ENCODE measurements at places on chromosomes 3 and 15.

DNA sequence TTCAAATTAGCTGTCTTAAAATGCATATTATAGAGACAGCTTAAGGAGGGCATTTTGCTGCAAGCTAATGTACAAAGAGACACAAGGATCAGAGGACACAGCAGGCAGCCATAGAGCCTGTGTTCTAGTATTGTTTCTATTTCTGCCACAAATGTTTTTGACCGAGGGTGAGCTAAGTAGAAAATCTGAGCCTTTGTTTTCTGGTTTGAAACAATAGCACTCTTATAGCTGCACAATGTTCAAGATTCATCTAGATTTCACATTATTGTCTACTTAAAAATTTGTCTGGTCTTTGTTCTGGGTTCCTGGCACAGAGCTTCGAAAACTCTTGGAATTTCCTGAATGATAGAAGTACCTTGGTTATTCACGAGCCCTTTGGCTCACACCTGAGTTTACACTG, 40.0 kb upstream of the TUSC7 start:
- DNase-seq, result no peak

DNA sequence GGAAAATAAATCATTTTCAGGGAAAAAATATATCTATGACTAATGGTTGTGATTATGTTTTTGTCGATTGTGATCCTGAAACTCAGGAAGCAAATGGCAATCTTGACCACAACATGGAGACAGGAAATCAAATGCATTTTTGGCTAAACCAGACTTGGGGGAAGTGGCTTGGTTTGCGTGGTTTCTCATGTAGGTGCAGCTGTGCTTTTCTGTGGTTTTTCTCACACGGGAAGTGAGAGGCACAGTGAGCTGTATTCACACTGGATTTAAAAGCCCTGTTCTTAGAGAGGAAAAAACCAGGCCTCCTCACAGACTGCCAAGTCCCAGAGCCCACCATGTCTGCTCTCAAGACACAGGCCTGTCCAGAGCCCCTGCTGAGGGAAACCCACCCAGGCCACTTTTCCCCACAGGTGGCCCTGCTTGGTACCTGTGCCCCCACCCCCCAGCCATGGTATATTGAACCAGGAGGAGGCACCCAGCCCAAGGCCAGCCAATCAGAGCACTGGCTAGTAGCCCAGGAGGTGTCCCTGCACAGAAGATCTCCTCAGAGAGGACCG, 46.1 kb downstream of the BTD start:
- peak; percentile 45 for DNase-seq

- DNase-seq, result no peak
Measured at GRCh38 chr15:39922462-39923092, 2.5 kb upstream of the GPR176 start.

DNA sequence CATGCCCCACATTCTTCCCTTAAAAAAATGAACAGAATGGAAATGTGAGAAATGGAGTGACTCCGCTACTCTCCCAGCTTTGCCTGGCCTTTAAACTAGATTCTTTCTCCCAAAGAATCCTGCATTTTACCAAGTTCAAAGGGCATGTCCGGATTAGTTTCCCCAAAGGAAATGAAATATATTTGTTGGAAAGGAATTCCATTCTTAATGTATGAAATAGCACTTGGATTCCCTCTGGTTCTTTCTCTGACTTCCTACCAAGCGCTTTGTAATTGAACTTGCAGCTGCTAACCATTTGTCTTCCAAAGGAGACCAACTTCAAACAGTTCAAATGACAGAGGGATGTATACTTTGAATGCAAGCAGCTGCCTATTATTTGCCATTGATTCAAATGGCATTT, 18.9 kb downstream of the MAP2K1 start:
- no peak for DNase-seq

GRCh38 chr15:89393056-89393455, 58.4 kb upstream of the POLG start:
- no peak for DNase-seq

DNA sequence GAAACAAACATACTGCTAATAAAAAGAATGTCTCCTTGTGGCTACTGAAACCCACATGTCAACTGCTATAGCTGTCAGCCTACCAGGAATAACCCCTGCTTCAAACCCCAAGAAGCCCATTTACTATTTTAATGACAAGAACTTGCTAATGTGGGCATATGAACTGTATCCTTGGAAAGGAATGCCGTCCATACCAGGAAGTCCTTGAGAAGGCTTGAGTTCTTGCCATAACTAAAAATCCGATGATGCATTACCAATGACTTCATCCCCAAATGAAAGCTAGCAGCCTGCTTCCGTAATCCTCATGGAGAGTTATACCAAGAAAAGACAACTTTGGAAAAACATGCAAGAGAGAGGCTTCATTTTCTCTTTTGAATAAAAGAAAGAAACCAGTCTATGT, 34.8 kb downstream of the MINDY4B start:
- DNase-seq, result peak; percentile 21

GRCh38 chr3:181081930-181082329, 92.4 kb upstream of the DNAJC19 start:
- DNase-seq, result no peak

DNA sequence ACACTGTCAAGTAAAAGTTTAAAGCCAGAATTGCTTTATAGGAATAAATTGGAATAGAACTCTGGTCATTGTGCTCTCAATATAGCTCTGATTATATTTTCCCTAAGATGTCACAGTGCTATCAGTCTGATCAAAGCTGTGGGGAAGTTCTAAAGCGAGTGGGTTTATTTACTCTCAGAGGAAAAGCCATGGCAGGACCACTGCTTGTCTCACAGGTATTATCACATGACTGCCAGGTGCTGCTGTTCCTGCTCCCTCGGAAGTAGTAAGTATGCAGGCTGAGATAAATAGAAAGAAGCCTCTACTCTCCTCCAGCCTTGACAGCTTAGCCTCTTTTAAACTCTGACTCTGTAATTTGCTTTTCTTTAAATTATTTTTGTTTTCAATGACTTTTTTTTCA, 49.1 kb upstream of the UTS2B start:
- DNase-seq, result no peak

- no peak for DNase-seq
Measured at GRCh38 chr15:70055601-70056051, 42.1 kb downstream of the TLE3 start.
